ENCODE measurements at places on chromosomes 3 and 15. TPM values are rescaled to one million over a fixed set of nuclear protein-coding genes. Genes with fewer than 3 reads are reported as not detected.
A peak's percentile ranks its signal among the peaks of the same experiment; 100 is the strongest.

DNA sequence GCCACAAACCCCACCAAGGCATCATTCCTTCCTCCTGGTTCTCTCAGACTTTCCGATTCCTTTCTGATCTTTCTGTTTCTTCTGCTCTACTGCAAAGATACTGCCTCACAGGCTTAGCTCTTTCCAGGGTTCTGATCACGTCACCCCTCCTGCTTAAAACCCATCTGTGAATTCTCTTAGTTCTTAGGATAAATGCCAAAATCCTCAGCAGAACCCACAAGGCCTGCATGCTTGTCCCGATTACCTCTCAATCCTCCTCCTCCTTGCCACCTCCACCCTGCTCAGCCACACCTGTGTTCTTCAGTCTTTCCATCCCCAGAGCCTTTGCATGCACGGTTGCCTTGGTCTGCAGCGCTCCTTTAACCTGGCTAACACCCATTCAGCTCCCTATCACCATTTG lies 84.0 kb downstream of the SRGAP3 start:
- H3K4me3 ChIP-seq: no peak overlapping the region
- peaks cover 19% of the 10 kb centered on the region for H3K4me1 ChIP-seq
- H3K27me3 ChIP-seq: no peaks in the 10 kb centered on the region
- no peak for DNase-seq
- no peak overlapping the region for H3K27ac ChIP-seq

DNA sequence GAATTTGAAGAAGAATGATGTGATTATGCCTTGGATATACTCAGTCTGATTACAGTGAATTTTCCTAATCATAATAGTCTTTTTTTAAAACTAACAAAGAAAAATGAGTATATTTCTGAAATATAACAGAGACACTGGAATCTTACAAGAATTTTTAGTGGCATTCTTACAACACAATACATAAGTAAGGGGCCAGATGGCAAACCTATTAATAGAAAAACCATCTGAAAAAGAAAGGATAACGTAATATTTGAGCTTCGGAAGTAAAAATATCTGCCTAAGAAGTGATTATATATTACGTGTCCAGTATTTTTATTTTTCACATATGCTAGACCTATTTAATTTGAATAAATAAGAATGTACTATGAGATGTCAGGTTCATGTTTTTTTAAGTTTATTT lies 452.8 kb downstream of the NAALADL2 start:
- no peaks in the 10 kb centered on the region for H3K36me3 ChIP-seq
- H3K27ac ChIP-seq: peak overlapping the region; percentile 68

DNA sequence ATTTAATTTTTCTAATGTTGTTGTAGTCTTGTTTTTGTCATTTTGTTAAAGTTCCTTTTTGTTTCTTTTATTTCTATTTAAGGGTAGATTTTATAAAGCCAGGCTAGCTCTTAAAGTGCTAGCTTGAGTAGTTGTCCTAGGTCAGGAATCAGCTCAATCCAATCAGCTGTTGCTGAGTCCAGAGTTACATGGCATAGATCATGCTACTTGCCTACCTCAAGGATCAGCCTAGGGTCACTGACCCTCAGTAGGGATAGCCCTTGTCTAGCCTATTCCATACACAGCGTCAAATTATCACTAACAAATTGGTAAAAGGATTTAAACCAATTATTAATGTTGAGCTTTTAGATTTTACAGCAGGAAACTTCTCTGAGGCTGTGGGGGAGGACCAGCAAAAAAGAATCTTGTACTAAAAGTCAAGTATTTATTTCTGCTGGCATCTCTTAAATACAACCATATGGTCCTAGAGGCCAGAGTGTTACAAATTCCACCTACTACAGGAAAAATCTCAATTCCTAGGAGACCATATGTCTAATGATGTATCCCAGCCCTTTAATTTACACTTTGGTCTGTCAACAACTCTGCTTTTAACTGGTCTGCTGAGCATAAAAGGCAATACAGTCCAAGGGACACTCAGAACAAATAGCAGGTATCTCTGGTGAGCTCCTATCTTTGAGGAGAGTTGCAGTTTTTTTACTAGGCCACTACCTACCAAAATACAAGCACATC lies 138.3 kb upstream of the PTPRG start:
- no peak overlapping the region for H3K4me3 ChIP-seq
- no peaks in the 10 kb centered on the region for H3K36me3 ChIP-seq
- no peak for DNase-seq

SST gene
- total RNA-seq: 5.6 TPM

LMAN1L gene
- total RNA-seq: 0.35 TPM

VGLL3 gene
- 11.9 TPM for total RNA-seq
